Adipose tissue (tissue), 3 donors: ENCODE measurements at places on chromosomes 4 and X. TPM values are rescaled to one million over a fixed set of nuclear protein-coding genes. Genes with fewer than 3 reads are reported as not detected.

The MAGEA11 gene
- not detected for polyA plus RNA-seq

The KLF8 gene
- polyA plus RNA-seq = 9.0 TPM

The RAB41 gene
- polyA plus RNA-seq = not detected

The TBC1D9 gene
- 15.3 TPM for polyA plus RNA-seq

The NONO gene
- 143 TPM for polyA plus RNA-seq

The VCX3B gene
- polyA plus RNA-seq = not detected

The CXCL13 gene
- polyA plus RNA-seq = 0.24 TPM

The C4orf50 gene
- polyA plus RNA-seq = 0.01 TPM

The RASGEF1B gene
- 10.8 TPM for polyA plus RNA-seq
